ENCODE measurements at places on chromosomes 4 and X. TPM values are rescaled to one million over a fixed set of nuclear protein-coding genes. Genes with fewer than 3 reads are reported as not detected.

Gene MAGEA2
- total RNA-seq: not detected

Gene OTUD6A
- total RNA-seq: not detected

- no peak for DNase-seq
- H3K36me3 ChIP-seq: no peaks in the 10 kb centered on the region
- H3K27me3 ChIP-seq: no peaks in the 10 kb centered on the region
- no peak overlapping the region for H3K27ac ChIP-seq
- H3K4me3 ChIP-seq: no peak overlapping the region
Measured at GRCh38 chrX:44344687-44345086, 1.2 kb upstream of the EFHC2 start.

GRCh38 chrX:55754861-55755294 lies 37.3 kb downstream of the RRAGB start:
- no peaks in the 10 kb centered on the region for H3K27me3 ChIP-seq
- H3K4me1 ChIP-seq: no peaks in the 10 kb centered on the region
- H3K27ac ChIP-seq: no peak overlapping the region
- no peak for DNase-seq
- H3K4me3 ChIP-seq: no peak overlapping the region
- peaks cover 2% of the 10 kb centered on the region for H3K36me3 ChIP-seq

DNA sequence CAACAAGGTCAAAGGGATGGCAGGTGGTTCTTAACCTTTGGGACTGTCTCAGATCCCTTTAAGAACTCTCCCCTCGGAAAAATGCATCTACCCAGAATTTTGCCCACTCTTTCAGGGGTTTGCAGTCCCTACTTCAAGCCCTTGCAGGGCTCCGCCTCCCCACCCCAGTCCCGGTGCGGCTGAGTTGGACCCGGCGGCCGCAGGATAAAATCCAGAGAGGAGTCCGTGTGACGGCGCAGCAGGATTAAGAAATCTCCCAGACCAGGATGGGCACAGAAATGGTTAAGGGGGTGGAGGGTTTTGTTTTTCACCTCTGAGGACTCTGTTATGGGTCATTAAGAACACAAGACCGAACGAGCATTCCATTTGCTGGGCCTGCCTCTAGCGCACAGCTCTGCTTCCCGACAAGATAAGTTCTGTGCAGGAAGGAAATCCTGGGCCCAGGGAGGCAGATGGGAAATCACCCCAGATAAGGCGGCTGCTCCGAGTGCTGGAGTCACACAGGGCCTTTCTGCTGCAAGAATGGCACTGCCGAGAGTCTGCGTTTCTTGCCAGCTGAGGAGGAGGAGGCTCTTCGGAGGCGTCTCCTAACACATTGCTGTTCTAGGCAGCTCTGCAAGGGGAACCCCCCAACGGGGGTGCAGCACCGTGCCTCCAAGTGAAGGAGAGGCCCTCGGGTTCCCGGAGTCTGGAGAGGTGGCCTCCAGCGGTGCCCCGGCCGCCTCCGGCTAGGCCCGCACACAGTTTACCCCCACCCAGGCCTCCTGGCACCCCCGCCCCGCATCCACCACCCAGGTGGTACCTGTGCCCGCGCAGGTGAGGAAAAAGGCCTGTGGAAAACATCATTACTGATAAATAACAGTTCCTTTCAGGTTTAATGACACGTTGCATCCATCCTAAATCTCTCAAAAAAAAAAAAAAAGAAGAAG lies 277.6 kb downstream of the BCOR start:
- H3K4me1 ChIP-seq: no peaks in the 10 kb centered on the region
- no peaks in the 10 kb centered on the region for H3K36me3 ChIP-seq
- H3K4me3 ChIP-seq: no peak overlapping the region
- DNase-seq: no peak
- no peak overlapping the region for H3K27ac ChIP-seq
- peaks cover 5% of the 10 kb centered on the region for H3K27me3 ChIP-seq
